ENCODE measurements at places on chromosomes 2 and 18.

GRCh38 chr2:238203094-238203972, at the start of gene ILKAP:
TSS of gene ILKAP (minus strand) at chr2:238203695. CDS start at chr2:238203553, 142 bp downstream.
- DNase-seq: peak; percentile 89

GRCh38 chr2:222038067-222038802, 260.6 kb downstream of the PAX3 start:
- DNase-seq: no peak

- no peak for DNase-seq
Measured at GRCh38 chr2:15701991-15702390, 110.3 kb downstream of the DDX1 start.

DNA sequence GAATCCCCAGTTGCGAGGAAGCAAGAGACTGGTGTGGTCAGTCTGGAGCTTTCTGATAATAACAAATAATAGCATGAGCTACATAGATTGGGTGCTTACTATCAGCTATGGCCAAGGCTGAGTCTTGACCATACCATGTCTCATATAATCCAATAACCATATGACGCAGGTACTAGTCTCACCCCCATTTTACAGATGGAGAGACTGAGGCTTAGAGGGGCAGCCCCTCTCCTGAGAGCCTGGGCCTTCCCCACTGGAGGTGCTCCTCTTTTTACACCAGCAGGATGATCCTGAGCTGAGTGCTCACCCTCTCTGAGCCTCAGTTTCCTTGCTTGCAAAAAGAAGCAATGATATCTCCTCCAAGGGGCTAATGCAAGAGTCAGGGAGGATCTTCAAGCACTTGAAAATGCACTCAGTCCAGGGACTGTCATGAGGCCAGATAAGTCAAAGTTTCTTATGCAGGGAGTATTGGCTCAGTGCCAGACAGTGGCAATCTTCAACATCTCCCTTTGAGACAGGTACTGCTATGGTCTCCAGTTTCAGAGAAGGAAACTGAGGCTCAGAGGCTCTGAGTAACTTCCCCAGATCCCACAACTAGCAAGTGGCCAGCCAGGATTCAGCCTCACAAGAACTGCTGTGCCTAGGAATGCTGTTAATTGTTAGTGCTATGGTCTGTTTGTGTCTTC, 149.7 kb downstream of the TFCP2L1 start:
- no peak for DNase-seq

DNA sequence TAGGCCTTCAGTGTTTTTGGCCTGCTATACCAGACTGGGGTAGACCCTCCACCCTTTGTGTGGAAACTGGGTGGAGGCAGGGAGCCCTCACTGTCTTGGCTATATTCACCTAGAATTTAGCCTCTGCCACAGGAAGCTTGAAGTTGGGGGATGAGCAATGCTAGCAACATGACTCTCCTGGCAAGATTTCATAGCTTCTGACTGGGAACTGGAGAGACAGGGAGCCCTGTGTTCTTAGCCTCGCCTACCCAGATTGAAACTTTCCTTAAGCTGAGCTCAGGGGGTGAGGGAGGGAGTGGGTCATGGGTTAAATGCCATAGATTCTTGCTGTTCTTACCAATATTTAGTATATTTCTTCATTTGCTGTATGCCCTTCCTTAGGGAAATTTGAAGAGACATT, 46.8 kb upstream of the FAM98A start:
- no peak for DNase-seq

DNA sequence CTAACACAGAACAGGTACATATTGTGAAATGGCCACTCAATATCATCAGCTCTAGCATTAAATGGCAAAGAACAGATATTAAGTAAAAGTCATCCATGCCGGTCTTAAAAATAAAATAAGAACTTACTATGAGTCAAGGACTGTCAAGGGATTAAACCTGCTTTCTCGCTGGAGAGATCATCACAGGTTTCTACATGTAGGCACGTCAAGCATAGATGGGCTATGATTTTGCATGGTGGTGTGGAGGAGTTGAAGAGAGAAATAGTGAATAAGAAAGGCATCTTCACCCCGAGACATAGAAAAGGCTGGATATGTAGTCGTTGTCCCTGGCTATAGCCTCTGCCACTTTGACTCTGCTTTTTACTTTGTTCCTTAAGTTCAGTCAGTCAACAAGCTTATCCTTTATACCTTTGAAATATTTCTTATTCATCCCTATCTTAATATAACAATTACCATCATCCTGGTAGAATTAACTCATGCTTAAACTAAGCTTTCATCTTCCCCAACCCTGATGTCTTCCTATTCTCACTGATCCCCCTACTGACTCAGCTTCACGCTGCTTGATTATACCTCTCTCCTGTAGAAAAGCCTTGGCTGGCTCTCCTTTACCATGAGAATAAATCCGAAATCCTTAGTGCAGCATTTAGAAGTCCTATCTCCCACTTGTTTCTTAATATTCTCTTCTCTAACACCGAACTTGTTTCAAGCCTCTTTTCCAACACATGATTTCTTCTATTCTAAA, 42.5 kb downstream of the DSC3 start:
- DNase-seq: no peak

DNA sequence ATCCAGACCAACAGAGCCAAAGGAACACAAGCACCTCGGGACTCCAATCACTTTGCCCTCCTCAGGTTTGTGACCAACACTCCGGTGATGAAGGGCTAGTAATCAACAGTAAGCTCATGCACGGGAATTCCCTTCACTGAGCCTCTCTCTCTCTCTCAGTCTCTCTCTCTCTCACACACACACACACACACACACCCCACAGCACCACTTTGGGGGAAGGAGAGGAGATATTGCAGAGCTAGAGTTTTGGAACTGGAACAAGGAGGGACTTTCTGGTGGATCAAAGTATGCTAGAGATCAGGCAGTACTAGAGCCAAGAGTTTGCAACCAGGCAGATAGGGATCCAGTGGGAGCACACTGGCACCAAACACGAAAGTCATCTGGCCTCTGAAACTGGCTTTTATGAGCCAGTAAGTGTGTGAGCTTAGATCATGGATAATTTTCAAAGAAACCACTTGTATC, 98.7 kb downstream of the ANKRD44 start:
- peak; percentile 62 for DNase-seq

DNA sequence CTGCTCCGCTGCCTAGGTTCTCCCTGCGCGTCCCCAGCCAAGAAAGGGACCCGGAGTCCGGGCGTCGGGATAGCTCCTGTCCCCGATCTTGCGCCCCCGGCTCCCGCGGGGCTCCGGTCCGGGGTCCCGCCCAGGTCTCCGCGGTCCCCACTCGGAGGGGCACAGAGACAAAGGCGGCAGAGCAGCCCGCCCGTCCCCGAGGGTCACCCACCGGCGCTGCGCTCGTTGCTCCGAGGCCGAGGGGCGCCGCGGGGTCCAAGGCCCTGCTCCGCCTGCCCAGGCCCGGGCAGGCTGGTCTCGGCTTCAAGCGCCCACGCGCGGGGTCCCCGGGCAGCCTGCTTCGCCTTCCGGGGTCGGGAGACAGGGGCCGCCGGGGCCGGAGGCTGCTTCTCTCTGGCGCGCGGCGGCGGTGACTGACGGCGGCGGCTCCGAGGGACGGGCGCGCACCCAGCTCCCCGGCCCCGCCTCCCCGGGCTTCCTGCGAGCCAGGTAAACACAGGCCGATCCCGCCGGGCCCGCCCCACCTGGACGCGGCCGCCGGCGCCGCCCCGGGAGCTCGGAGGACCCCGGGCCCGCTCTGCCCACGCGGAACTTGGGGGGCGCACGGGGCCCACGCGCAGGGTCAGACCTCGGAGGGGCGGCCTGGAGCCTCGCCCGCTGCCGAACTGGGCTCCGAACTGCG, at the start of gene MBP:
Gene MBP (minus strand): TSS at position 415 of the 682 bp plus-strand sequence. CDS start 27,522 bp downstream, outside the sequence.
- DNase-seq: peak; percentile 66

- DNase-seq: no peak
Measured at GRCh38 chr2:143525402-143525860, 396.2 kb downstream of the ARHGAP15 start.

- no peak for DNase-seq
Measured at GRCh38 chr2:88724643-88725332, 33.3 kb downstream of the RPIA start.

- no peak for DNase-seq
Measured at GRCh38 chr2:88481691-88482336, 29.3 kb upstream of the FOXI3 start.

DNA sequence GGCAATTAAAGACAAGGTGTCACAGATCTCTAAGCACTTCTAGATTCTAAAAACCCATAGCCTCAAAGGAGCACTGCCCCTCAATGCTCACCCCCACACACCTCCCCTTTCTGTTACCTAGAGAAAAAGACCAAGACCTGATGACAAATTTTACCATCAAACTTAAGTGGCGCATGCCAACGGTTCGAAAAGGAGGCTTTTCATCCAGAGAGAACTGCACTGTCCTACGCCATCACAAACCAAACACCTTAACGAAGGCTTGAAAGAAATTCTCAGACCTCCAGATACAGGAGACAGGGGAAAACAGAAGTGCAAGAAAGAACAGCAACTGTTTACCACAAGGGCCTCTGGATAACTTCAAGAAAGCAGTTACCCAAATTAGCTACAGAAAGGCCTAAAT, 2.0 kb upstream of the ZC3H6 start:
- no peak for DNase-seq

GRCh38 chr18:35933982-35934381, 38.5 kb upstream of the RMP24 start:
- DNase-seq: no peak

GRCh38 chr2:229443546-229444268, 172.6 kb upstream of the PID1 start:
- no peak for DNase-seq

DNA sequence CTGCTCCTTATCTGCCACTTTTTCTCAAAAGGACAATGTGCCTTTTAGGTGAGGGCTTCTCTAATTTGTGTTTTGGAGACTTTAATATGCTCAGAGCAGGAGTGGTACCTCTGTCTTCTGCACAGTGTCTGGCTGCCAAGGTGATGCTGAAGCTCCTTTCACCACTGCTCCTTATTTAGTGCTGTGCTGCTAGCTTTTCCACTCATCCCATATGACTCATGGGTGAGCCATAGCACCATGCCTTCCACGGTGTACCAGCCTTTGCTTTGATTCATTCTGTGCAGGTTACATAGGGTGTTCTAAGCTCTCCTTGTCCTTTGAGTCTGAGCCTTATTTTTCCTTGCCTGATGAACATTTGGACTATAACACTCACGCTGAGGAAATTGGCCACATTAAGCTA, 202.4 kb downstream of the ARL6IP6 start:
- no peak for DNase-seq

GRCh38 chr2:33381301-33381858, 95.1 kb upstream of the RASGRP3 start:
- no peak for DNase-seq

DNA sequence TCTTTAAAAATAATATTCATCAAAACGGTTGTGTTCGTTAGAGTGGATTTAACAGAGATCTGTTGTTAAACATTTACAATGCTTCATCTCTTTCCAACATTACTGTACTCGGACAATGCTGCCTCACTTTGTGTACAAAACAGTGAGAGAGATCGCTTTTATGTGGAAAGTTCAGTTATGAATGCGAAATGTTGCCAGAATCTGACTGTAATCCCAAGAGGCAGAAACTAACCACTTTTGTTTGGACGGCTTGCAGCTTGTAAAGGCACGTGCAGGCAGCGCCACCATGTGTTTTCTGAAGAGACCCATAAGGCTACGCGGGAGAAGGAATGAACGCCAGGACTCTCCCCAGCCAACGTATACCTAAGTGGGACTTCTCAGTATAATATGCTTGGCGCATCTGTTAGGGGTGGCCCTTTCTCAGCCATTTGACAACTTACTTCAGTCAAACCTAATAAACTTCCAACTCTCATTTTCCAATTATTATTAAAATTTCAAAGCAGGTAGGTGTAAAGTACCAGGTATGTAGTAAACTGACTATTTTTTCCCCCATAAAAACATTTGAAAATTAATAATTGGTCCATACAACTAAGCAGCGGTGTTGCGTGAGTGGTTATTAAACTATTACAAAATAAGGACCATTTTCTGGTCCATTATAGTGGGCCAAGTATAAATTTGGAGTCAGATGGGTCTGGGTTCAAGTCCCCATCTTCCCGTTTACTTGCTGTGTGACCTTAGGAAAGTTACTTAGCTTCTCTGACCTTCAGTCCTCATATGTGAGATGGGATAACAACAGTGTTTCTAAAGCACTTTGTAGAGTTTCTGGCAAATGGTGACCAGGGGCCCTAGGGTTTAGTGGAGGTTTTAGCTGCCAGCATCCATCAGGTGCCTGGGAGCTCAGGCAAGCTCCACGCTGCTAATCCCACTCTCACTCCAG, 5.6 kb upstream of the NAPG start:
- peak; percentile 73 for DNase-seq

- DNase-seq: no peak
Measured at GRCh38 chr2:25885933-25886332, 7.6 kb upstream of the ASXL2 start.

DNA sequence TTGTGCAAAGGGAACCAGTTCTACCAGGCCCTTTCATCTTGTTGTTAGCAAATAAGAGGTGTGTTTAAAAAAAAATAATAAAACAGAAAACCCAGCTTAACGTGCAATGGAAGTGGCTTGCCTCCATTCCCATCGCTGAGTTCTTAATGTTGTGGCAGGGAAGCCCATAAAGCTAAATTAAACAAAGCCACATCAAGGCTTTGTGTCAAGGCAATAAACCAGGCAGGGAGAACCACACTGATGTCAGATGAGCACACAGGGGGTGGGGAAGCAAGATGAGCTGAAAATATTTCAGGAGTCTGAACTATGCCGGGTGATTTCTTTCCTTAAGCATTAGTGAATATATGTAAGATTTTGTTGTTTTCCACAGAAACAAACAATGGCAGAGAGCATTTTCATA, 73.5 kb downstream of the PHLPP1 start:
- DNase-seq: no peak

- DNase-seq: no peak
Measured at GRCh38 chr2:128867311-128867710, 548.6 kb upstream of the HS6ST1 start.

GRCh38 chr2:106129592-106129991, 64.5 kb downstream of the UXS1 start:
- DNase-seq: no peak

DNA sequence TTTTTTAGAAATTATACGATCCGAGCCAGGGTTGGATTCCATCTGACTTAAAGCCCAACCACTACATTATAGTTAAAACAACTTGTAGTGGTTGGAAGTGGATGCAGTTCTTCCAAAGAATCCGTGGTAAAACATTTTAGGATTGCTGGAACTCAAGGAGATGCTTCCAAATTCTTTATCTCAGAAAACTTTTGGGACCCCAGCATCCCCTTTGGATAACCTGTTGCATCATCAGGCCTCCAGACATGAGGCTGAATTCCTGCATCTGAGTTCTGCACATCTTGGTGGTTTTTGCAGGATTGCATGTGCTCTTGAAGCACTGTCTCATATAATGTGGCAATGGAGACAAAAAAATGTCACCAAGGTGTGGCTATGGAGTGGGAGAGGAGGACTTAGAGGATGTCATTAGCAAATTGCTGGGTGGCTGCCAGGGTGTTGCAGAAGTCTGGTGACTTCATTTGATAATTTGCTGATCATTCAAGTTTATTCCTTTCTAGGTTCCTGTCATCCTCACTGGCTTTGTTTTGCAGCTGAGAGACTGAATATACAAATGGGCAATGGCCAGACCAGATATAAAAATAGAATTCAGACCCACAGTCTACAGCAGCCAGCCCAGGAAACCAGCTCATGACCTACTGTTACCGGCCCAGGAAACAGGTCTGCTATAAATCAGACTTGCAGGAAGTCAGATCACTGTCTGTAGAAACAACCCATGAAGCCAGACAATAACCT, 207.7 kb downstream of the BCL2 start:
- DNase-seq: no peak

- DNase-seq: no peak
Measured at GRCh38 chr2:71528131-71528591, 74.8 kb downstream of the DYSF start.

Data from CD4-positive, alpha-beta T cell treated with Interleukin-4 for 1 hour (primary cell).